ENCODE measurements at places on chromosomes 5 and 9.

DNA sequence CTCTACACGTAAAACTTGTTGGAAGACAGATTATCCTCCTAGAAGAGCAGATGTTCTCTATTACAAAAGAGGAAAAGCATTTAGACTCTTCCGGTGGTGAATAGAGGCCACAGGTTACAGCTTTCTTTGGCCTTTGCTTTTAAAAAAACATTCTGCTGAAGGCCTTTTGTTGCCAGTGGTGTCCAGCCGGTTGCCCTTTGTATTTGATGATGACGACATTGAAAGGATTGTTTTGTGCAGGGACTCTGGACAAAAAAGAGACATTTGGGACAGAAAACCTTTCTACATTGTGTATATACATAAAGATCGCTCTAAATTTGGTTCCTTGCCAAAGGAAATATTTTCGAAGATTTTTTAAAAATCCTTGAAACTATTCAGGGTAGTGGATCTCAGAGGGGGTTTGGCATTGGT lies 180.3 kb downstream of the C9orf152 start:
- DNase-seq, result no peak

- no peak for DNase-seq
These were observed 384.6 kb downstream of the SH3GL2 start for GRCh38 chr9:17963498-17963897.

DNA sequence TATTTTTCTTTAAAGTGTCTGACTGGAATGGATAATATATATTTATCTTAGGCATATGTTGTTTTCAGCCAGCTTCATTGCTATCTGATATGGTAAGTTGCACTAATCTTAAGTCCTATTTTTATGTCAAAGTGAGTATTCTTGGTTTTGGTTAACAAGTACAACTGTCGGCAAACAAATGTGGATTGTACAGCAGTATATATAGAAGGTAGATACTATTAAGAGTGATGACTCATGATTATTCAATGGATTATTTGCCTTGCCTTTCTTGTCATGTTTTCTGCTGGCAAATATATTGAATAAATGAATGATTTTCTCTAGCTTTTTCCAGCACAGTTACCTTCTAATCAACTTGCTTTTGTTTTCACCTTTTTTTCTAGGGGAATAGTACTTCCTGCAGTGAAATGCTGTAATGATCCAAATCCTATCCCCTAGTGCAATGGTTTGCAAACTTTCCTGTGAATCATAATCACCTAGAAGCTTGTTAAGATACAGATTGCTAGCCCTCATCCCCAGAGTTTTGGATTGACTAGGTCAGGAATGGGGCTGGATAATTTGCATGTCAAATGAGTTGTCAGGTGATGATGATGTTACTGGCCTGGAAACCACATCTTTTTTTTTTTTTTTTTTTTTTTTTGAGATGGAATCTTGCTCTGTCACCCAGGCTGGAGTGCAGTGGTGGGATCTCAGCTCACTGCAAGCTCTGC lies 60.8 kb upstream of the ARRDC3 start:
- DNase-seq, result no peak

- DNase-seq, result no peak
These were observed 5.5 kb downstream of the IL31RA start for GRCh38 chr5:55856516-55857246.

DNA sequence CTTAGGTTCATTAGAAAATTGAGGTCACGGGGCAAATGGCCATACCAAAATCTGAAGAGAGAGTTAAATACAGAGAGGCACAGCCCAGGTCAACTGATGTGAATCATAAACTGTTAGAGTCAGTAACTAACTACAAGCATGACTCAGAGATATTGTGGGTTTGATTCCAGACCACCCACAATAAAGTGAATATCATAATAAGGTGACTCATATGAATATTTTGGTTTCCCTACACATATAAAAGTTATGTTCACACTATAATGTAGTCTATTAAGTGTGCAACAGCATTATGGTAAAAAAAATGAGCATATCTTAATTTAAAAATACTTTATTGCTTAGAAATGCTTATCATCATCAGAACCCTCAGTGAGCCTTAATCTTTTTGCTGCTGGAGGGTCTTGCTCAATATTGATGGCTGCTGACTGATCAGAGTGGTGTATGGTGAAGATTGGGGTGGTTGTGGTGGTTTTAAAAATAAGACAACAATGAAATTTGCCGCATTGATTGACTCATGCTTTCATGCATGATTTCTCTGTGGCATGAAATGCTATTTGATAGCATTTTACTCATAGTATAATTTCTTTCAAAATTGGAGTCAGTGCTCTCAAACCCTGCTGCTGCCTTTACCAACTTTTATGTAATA lies 53.1 kb upstream of the EDIL3 start:
- DNase-seq, result peak; percentile 78

DNA sequence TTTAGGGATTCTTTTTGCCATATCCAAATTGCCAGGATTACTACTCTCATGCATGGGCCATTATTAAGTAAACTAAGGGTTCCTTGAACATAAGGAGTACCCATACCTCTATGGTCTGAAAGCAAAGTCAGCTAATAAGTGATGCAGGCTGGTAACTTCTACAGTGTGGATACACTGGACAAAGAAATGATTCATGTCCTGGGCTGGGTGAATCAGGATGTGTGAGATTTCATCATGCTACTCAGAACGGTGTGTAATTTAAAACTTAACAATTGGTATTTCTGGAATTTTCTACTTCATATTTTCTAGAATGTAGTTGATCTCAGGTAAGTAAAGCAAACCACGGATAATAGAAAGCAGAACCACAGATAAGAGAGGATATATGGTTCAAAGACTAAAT lies 428.8 kb downstream of the CHSY3 start:
- peak; percentile 86 for DNase-seq

GRCh38 chr9:71857159-71857558 lies 53.8 kb downstream of the ABHD17B start:
- no peak for DNase-seq

DNA sequence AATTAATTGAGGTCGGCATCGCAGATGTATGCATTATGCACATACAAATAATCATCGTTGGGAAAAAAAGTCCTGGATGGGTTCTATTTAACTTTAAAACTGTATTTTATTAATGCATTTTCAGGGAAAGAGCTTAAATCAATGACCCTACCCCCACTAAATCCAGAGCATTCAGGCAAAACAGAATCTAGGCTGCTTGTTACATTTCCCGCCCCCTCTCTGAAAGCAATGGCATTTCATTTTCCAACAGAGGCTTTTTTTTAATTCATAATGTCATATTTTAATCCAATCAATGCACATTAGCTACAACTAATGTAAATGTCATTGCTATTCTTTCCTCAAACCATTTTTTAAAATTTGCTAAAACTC lies 117.4 kb upstream of the GRIA1 start:
- no peak for DNase-seq

GRCh38 chr9:129717991-129718390 lies 34.9 kb downstream of the PTGES start:
- no peak for DNase-seq

GRCh38 chr9:131304676-131305355 lies 15.3 kb downstream of the PLPP7 start:
- DNase-seq, result no peak

DNA sequence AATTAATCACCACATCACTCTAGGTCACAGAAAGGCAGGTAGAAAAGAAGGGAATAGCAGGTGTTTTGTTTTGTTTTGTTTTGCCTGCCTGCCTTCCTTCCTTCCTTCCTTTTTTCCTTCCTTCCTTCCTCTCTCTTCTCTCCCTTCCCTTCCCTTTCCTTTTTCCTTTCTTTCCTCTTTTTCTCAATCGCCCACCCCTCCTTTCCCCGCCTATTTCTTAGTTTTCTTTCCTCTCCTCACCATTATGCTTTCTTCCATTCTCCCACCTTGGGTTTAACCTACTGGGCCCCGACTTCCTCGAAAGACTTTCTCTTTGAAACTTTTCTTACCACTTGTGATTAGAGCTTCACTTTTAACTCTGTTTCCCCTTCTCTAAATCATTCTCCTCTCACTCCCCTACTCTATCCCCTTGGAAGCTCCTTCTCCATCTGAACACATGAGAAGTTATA lies 231.3 kb upstream of the CD180 start:
- DNase-seq, result no peak

GRCh38 chr9:120820095-120820494 lies 22.6 kb downstream of the PSMD5 start:
- DNase-seq, result no peak

GRCh38 chr9:26947736-26948135 lies 694 bp upstream of the PLAA start:
- no peak for DNase-seq

DNA sequence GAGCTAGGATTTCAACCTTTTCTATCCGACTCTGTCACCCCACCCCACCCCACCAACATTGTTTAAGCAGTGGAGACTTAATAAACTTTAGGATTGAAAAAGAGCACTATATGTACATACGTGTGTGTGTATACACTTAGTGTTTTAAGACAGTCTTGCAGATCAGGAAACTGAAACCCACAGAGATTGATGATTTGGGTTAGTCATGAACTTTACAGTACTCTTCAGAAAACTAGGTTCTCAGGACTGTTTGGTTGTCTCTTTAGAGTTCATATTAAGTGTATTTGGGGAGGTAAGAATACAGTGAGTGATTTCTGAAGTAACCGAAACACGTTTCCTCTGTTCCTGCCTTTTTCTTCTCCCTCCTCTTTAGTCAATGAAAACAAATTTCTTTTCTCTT lies 1043.1 kb downstream of the TLE1 start:
- no peak for DNase-seq

DNA sequence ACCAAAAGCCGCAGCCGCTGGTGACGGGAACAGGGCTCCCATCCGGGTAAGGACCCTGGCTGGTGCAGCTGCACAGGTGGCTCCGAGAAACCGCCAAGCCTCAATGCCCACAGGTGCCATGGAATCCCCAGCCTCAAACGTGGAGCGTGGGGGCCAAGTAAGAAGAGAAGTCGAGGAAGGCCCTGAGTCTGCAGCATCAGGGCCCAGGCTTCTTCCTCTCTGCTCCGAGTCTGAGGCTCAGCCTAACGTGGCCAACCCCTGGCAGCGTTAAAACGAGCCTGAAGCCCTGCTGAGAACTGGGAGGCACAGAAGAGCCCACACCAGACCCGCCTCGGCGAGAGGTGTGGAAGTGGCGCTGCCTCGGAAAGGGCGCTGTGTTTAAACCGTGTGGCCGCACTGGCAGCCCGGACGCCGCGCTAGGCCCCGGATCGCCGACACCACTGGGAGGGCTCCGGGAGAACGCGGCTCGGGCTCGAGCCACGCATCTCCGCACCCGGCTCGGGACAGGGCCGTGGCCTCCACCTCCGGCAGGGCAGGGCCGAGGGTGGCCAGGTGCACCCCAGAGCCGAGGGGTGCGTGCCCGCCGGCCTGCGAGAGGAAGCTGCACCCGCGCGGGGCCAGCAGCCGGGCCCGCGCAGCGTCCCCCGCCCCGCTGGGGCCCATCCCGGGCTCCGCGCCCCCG lies 730 bp downstream of the ZMYND19 start:
- DNase-seq, result peak; percentile 13

DNA sequence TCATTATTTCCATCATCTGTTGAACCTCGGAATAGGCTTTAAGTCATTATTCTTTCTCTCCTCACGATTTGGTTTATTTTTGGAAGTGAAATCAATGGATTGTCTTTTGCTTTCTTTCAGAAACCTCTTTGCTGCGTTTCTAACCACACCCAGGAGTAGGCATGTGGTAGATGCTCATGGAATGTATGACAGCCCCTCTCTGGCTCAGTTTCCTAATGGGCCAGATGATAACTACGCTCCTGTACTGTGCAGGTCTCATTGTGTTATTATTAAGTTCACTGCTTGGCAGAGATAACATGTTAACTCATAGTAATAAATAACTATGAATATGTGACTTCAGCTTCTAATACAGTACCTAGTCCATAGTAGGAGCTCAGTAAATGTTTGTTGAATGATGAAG lies 175.5 kb upstream of the KLF4 start:
- no peak for DNase-seq

DNA sequence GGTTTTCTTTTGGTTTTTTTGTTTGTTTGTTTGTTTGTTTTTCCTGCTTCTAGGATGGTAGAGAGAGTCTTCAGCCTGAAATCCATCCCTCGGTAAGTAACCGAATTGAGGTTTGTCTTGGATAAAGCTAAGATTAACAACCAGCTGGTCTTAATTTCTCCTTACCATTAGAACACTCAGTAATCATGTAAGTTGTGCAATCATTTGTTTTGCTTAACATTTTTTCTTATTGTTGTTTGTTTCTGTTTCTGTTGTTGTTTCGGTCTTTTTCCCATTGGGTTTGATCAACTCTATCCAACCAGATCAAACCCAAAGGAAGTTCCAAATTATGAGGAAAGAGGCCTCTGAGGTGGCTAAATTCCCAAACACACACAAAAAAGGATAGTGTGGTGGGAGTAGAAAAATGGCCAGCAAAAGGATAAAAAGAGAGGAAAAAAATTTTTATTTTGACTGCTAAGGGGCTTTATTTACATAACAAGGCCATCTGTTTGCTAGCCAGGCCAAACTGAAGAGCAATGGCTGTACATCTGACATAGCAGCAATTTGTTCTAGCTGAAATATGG lies 49.6 kb upstream of the ANKRD31 start:
- no peak for DNase-seq

- no peak for DNase-seq
These were observed 59.7 kb downstream of the SEMA4D start for GRCh38 chr9:89438194-89438593.

- no peak for DNase-seq
These were observed 2.9 kb upstream of the ABLIM3 start for GRCh38 chr5:149138182-149138923.

DNA sequence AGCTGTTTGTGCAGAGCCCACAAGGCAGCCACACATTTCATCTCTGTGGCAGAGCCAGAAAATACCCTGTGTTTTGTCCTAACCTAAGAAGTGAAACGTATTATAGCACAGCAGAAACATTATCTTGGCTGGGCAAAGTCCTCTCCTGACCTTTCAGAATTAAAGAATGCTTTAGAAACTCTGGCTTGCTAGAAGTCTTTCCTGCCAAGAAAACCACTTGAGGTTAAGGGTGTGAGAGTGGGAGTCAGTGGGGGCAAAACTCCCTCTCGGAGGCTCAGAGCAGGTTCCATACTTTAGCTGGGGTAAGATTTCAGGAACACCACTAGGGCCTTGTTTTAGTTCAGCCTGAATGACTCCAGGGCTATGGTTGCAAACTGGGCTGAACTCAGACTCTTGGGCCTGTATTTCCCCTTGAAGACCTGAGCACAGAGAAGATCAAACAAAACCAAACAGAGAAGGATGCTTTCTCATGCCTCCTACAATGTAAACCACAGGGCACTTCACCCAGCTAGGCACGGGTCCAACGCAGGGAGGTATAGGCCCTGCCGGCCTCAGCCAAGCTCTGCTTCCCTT lies 48.0 kb downstream of the ZNF366 start:
- DNase-seq, result no peak

GRCh38 chr5:151141535-151141934 lies 16.0 kb downstream of the ANXA6 start:
- DNase-seq, result no peak

DNA sequence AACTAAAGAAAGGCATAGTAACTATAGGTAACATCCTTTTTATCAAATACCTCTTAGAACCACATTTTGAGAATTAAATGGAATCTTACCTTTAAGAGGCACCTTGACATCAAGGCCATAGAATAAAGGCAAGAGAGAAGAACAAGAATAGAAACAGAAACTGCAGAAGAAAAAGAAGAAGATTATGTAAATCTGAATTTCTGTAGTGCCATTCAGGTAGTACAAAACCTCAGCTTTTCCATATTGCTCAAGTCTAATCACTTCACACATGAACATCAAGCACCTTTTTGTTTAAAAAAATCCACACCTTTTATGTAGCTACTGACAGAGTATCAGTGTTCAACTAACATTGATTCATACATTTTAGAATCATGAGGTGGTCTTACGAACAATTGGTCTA lies 91.8 kb upstream of the DPYSL3 start:
- no peak for DNase-seq

GRCh38 chr9:87390361-87390760 lies 107.3 kb upstream of the DAPK1 start:
- DNase-seq, result no peak

Data from foreskin keratinocyte (primary cell).